ENCODE measurements at places on chromosomes 1 and 21. TPM values are rescaled to one million over a fixed set of nuclear protein-coding genes. Genes with fewer than 3 reads are reported as not detected.

GRCh38 chr1:38546636-38547035 lies 312.9 kb downstream of the RRAGC start:
- no peak overlapping the region for H3K4me3 ChIP-seq
- no peak overlapping the region for H3K27ac ChIP-seq
- no peak for DNase-seq

ERRFI1 gene
- 153 TPM for total RNA-seq

NPL gene
- 36.6 TPM for total RNA-seq

RIT1 gene
- total RNA-seq = 49.6 TPM

All from aorta (tissue), 5 donors.